ENCODE measurements at places on chromosomes 3 and 15.

- DNase-seq: no peak
Measured at GRCh38 chr3:10149226-10149625, 7.6 kb downstream of the VHL start.

DNA sequence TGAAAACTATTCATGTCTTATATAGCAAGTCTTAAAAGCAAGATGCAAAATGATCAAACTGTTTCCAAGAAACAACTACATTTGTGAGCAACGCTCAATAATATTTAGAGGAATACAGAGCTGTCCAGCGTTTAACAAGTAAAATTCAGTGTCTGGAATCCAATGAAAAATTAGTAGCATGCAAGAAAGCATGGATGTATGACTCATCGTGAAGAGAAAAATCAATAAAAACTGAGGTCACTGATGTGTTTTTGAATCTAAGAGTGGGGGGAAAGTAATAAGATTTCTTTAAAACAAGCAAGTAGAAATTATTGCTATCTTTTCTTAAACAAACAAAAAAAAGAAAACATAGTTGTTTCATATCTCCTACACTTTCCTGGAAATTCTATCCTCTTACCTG, 600.3 kb upstream of the GOLIM4 start:
- DNase-seq: no peak

DNA sequence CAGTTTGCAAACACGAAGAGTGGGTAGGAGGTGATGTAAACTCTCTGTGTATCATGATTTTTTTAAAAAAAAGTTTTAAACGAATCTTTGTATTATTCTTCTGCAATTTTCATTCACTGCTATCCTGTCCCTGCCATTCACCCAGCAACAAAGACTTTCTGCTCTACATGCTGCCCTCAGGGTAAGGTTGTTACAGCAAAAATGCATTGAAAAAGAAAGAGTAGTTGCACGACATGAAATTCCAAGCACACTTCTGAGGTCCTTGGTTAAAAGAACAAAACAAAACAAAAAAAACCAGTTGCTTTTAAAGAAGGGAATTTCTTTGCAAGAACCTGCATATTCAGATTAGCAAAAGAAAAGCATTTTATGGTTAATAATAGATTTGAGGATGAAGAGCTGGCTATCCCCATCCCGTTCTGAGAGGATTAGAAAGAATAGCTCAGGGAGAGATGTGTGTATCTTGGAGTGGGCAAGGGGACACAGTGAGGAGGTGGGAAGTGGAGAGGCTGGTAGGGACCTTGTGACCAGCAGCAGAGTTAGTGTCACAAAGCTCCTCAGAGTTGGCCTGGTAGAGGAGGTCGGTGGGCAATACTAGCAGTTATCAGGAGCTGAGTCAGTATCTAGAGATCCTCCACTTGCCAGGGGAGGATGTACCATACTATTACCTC, 290.8 kb downstream of the NEK10 start:
- no peak for DNase-seq

- no peak for DNase-seq
Measured at GRCh38 chr3:119302697-119303551, 8.7 kb downstream of the ARHGAP31 start.

DNA sequence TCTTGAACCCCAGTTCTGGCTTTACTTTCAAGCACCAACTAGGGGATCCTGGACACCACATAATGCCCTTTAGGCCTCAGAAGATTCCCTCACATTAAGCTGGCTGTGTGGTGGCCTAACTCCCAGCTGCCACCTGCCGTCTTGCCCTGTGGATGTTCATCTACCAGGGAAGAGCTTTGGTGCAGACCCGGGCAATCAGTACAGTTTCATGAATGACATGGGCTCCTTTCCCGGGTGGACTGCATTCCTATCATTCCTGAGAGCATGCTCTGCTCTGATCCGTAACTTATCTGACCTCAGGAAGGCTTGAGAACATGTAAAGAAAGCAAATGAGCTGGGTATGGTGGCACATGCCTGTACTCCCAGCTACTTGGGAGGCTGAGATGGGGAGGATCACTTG, 50.0 kb upstream of the GSK3B start:
- DNase-seq: no peak

GRCh38 chr3:160735826-160736225, 20.2 kb upstream of the PPM1L start:
- DNase-seq: no peak

- DNase-seq: no peak
Measured at GRCh38 chr15:27592036-27592760, 506.9 kb downstream of the OCA2 start.

GRCh38 chr3:156151824-156152428, 31.5 kb downstream of the KCNAB1 start:
- peak; percentile 28 for DNase-seq

GRCh38 chr3:47265725-47266428, 16.7 kb downstream of the KIF9 start:
- DNase-seq: no peak

DNA sequence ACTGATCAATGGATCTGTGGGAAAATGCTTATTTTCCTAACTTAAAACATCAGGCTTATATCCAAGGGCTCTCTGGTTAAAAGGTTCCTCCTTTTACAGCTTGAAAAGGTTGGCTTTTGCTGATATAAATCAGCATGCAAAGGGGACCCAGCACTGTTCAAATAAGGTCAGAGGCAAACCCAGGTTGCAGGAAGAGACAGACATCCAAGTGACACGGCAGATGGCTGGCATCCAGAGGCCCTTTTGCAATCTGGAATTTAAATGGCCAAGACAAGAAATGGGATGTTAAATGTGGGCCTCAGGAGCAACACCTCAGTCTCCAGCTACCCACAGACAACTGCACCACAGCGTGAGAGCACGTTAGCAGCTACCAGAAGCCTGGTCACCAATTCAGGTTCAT, 6.3 kb downstream of the SH3BP5 start:
- DNase-seq: no peak

- DNase-seq: peak; percentile 65
Measured at GRCh38 chr3:130671545-130672312, 74.9 kb downstream of the PIK3R4 start.

DNA sequence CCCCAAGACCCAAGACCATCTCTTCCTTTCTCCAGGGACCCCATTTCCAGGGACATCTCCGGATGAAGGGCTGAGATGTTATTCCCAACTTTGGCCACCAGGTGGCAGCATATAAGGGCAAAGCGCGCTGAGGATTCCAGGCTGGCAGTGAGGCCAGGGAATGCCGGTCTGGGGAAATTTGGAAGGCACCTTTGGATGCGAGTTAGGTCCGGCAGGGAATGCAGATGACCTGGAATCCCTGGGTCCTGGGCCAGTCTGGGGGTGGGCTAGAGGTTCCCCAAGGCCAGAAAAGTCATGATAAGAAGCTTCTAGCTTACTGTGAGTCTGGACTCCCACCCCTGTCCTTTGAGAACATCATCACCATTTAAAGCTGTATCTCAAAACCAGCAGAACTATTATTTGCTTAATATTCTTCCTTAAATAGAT, 1.6 kb upstream of the CHST13 start:
- no peak for DNase-seq

DNA sequence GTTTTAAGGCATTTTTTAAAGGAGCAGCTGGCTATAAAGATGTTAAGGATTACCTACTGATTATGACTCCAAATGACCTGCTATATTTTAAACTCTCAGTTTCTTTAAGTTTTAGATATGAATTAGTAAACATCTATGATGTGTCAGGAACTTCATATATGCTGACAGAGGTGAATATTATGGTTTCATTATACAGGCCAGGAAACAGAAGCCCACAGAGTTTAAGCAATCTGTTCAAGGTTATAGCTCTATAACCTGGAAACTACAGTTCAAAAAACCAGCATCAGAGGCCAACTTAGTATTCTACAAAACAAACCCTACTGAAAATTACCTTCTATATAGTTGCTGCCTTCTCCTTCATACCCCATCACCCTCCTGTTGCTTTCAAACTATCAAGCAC, 17.4 kb downstream of the PLSCR4 start:
- DNase-seq: no peak

DNA sequence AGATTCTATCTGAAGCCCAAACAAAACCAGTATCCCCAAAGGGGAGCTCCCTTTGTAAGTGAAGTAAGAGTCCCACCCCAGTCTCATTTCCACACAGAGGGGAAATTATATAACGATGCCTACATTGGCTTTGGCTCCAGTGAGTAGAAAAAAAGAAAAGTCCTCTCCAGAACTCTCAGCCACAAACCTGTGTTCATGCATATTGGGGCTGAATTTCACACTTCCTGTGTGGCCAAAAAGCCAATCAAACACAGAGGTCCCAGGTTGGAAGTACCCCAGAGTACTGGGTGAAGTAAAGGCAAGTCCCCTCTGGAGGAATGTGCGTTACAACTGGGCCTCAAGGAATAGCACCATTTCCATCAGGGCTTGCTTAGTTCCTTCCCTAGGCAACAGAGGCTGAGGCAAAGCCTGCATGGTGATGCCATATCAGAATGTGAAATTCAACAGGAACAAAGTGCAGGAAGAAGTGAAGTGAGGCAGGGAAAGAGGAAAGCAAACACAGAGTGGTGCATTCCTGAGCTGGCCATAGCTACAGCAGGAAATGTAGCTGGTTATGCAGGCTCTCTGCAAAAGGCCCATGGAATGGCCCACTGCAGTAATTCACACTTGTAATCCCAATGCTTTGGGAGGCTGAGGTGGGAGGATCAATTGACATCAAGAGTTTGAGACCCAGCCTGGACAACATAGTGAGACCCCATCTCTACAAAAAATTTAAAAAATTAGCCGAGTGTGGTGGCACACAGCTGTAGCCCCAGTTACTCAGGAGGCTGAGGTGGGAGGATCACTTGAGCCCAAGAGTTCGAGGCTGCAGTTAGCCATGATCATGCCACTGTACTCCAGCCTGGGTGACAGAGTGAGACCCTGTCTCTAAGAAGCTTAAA, 16.6 kb upstream of the CX3CR1 start:
- no peak for DNase-seq

DNA sequence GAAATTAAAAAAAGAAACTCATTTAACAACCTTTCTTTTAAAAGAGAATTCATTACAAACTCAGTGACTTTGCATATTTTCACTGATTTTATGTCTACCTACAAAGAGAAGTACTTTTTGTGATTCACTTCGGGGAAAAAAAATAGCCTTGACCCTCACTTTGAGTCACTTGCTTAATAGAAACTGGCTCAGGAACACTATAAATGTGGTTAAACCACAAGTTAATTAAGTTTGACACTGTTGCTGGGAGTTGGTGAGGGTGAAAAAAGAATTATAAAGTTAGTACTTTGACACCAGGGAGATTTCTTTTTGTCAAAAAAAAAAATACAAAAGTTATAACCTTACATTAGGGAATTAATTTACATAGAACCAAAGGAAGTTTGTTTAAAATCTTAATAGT, 810.9 kb downstream of the NR2F2 start:
- no peak for DNase-seq

DNA sequence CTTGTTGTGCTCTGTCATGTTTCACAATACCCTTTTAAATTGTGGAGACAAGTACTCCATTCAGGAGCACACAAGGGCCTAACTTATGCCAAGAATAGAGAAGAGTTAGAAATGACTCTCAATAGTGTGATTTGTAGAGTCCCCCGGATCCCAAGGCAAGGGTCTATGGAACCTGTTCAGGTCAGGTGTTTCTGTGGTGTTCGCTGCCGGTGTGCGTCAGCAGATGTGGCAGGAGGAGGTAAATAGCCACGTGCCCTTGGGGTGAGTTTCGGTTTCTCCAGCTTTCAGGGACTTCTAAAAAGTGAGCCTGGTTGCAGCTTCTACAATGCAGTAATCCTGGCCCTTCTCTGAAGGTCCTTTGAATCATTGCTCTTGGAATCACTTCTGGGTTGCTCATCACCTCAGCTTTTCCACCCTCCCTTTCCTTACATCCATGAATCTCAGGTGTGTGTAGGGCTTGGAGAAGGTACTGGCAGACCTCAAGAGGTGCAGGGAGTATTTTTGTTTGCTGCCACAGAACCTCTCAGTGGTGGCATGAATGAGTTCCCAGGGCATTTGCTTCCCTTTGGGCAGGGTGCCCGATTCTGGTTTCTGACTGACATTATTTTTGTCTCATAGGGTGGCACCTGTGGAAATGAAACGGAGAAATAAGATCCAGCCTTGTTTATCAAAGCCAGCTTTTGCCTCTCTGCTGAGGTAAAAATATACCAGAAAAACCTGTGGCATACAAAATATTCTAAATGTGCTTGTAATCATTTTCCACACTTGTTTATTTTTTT, 7.3 kb downstream of the ST3GAL6 start:
- no peak for DNase-seq

DNA sequence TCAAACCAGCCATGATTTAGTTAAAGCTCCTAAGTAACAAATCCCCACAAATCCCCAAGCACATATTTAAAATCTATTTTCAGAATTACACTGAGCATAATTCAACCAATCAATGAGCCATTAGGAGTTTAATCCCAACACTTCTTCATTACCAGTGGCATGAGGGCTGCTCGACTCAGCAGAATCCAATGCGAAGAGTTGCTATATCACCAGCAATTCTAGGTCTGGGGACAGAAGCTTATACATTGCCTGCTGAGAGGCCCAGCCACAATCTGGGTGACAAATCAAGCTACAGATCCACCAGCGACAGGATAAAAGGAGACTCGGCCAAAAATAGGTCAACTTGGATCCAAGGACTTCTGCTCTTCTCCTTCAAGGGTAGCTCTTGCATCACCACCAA, 238.8 kb downstream of the NTRK3 start:
- DNase-seq: no peak

GRCh38 chr3:38690185-38690584, 40.7 kb upstream of the SCN5A start:
- DNase-seq: no peak

- DNase-seq: no peak
Measured at GRCh38 chr3:39542588-39542988, 75.1 kb downstream of the MOBP start.

DNA sequence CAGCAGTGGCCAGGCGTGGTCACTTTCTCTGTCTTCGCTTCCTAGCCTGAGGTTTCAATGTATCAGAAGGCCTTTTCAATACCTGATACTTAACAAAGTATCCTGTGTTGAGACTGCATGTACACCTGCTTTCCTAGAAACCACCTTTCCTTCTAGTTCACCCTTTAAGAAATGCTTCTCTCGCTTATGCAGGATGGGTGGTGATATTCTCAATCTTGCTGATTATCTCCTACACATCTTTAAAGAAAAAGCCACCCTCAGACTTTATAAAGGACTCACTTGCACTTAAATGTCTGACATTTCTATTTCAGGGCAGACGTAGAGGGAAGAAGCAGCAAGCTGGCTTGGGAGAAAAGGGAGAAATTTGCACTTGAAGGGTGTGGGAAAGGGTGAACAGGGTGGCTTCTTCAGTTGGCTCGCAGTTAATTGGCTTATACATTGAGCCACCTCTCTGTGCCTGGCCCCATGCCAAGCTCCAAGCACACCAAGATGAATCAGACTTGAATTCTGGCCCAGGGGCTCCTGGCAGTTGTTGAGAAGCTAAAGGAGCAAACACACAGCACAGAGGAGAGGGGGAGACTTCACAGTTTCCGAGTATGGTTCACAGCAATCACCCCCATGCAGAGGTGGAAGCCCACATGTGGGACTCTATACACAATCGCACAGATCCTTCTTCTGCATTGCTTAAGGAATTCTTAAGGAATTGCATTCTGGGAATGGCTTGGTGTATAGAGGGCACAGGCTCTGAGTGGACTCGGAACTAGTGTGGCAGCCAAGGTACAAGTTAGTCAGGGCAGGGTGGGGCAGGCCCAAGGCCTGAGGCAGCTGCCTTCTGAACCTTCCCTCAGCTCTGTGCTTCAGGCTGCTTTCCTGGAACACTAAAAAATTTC, 1.3 kb downstream of the ARL6IP5 start:
- no peak for DNase-seq
